Central memory CD8-positive, alpha-beta T cell (primary cell): ENCODE measurements at places on chromosomes 5 and 9.
A peak's percentile ranks its signal among the peaks of the same experiment; 100 is the strongest.

DNA sequence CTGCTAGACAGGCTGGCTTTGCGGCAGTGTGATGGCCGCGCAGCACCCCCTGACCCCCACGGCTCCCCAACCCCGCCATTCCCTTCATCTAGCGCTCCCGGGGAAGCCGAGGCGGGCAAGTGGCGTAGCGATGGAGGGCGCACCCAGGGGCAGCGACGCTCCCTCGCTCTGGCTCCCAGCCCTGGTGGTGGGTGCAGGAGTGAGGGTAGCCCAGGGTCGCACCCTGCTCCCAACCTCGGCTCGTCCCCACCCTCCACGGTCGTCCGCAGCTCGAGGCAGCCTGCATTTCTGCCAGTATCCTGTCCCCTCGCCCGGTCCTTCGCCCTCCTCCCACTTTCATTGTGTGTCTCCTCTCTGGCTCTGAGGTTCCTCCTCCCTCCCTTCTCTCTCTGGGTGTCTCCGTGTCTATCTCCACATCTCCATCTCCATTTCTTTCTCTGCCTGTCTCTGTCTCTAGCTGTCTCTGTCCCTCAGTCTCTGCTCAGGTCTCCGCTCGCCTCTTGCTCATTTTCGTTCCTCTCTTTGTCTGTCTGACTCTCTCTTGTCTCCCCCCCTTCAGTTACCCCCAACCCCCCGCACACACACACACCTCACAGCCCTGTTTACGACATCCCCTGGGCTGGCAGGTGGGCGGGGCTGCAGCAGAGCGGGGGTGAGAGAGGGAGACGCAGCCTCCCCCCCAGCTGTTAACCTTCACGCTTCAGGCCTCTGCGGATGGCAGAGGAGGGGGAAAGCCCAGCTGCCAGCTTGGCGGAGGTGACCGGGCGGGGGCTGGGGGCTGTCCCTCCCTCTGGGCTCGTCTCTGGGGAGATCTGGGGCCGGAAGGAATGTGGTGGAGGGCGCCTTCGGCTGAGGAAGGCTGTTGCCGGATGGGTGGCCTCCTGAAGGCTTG lies 48.7 kb upstream of the PSD2 start:
- no peaks in the 10 kb centered on the region for H3K27me3 ChIP-seq
- peak overlapping the region; percentile 80 for H3K4me3 ChIP-seq
- H3K27ac ChIP-seq = peak overlapping the region; percentile 83
- peak; percentile 48 for DNase-seq
- H3K4me1 ChIP-seq = peaks cover 30% of the 10 kb centered on the region

DNA sequence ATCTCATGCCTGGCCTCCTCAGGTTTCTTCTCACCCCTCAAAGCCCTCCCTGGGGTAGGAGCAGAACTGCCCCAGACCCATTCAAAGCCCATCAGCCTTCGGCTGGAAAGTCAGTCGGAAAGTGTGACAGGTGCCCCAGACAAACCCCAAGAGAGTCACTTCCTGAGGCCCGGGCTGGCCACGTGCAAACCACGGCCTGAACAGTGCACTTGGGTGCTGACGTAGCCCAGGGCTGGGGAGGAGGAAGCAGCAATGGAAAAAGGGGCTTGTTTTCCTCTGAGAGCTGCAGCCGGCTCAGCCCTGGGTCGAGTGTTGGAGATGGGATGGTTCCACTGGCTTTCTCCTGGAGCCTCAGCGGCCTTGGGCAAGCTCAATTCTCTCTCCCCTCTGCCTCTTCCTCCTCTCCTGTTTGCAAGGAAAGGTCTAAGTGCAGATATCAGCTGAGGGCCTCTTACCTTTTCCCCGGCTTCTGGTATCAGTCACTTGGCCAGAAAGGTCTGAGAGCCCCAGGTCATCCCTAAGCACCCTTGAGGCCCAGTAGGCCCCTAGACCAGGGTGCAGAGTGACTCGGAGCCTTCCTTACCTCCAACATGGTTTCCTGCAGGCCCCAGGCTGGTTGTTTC lies 5.9 kb upstream of the EGR1 start:
- H3K36me3 ChIP-seq = peaks cover 13% of the 10 kb centered on the region
- peak; percentile 54 for DNase-seq
- H3K27me3 ChIP-seq = no peaks in the 10 kb centered on the region
- H3K27ac ChIP-seq = peak overlapping the region; percentile 99

DNA sequence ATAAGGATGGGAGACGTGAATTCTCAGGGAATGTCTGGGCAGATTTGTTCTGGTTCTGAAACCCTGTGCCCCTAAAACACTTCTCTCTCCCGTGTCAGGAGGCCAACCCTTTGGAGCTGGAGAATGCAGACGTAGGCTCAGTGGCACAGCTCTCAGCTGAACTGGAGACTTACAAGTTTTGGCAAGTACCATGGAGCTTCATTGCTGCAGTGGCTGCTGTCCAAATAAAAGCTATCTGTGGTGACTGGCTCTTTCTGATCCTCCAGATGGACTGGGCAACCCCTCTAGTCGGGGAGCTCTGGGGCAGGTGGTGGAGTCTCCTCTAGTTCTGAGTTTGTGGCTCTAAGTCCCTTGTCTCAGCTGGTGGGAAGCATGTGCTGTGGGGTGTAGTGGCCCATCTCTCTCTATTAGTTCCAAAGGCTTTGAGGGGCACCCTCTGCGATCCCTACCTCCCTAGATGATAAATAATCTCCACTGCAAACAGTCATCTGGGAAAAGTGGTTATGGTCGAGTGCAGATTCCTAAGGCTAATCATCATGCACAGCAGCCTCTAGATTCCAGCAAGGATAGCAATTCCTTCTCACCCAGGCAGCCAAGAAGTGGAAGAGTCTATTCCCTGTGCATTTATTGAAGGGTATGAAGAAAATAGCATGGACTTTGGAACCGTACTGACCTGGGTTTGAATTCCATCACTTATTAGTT lies 204.2 kb upstream of the KLF4 start:
- no peaks in the 10 kb centered on the region for H3K27me3 ChIP-seq
- no peaks in the 10 kb centered on the region for H3K36me3 ChIP-seq
- H3K27ac ChIP-seq = no peak overlapping the region
- no peak overlapping the region for H3K4me3 ChIP-seq

DNA sequence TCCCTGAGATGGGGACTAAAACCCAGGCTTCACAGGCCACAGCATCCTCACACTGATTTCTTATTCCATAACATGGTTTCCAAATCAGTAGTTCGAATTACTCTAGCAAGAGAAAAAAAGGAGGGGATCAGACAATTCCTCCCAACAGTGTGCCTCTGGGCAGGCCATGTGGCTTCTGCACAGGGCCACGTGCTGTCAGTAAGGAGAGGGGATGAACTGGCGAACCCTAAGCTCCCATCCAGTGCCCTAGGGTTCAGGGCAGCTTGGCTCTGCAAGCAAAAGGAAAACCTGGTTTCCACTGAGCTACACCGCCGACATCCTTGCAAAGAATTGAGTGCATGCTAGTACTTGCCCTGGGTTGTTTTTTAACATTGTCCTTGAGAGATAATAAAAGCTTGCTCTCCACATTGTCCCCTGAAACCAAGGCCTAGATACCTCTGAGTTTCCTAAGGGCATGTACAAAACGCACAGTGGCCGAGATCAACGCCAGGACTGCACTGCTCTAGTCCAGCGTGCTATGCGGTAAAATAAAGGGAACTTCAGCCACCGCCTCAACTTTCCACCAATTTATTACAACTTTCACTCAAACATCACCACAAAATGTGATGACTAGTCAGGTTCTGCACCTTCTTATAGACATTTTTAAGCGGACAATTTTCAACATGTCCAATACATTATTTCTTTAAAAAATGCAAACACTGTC lies 4.5 kb downstream of the CAMSAP1 start:
- H3K4me1 ChIP-seq = peaks cover 48% of the 10 kb centered on the region
- no peak overlapping the region for H3K4me3 ChIP-seq
- H3K27me3 ChIP-seq = no peaks in the 10 kb centered on the region
- no peak for DNase-seq
- H3K27ac ChIP-seq = no peak overlapping the region

GRCh38 chr9:129094387-129095169 lies 13.7 kb downstream of the DOLPP1 start:
- DNase-seq = no peak
- no peaks in the 10 kb centered on the region for H3K27me3 ChIP-seq
- peaks cover 5% of the 10 kb centered on the region for H3K36me3 ChIP-seq
- no peak overlapping the region for H3K27ac ChIP-seq
- H3K4me3 ChIP-seq = no peak overlapping the region

DNA sequence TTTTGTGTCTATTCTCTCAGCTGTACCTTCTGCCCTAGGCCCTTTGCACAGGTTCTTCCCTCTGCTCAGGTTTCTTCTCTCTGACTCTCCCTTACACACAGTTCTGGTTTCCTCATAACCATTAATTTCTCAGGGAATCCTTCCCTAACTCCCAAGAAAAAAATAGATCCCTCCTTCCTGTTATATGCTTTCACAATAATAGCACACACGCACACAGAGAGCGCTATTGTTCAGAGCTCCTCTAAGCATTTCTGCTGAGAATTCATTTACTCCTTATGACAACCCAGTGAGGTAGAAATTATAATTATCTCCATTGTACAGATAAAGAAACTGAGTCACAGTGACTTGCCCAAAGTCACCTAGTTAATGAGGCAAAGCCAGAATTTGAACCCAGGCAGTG lies 1.7 kb upstream of the TCOF1 start:
- no peak for DNase-seq
- no peak overlapping the region for H3K27ac ChIP-seq
- no peaks in the 10 kb centered on the region for H3K27me3 ChIP-seq

DNA sequence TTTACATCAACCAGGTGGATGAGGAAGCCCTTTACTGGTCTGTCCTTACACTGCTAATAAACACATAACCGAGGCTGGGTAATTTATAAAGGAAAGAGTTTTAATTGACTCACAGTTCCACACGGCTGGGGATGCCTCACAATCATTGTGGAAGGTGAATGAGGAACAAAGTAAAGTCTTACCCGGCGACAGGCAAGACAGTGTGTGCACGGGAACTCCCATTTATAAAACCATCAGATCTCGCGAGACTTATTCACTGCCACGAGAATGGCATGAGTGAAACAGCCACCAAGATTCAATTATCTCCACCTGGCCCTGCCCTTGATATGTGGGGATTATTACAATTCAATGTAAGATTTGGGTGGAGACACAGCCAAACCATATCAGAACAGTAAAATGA lies 67.3 kb upstream of the GRAMD2B start:
- H3K27me3 ChIP-seq = no peaks in the 10 kb centered on the region
- no peak for DNase-seq
- H3K27ac ChIP-seq = no peak overlapping the region
- H3K4me3 ChIP-seq = no peak overlapping the region
- H3K4me1 ChIP-seq = peaks cover 5% of the 10 kb centered on the region

DNA sequence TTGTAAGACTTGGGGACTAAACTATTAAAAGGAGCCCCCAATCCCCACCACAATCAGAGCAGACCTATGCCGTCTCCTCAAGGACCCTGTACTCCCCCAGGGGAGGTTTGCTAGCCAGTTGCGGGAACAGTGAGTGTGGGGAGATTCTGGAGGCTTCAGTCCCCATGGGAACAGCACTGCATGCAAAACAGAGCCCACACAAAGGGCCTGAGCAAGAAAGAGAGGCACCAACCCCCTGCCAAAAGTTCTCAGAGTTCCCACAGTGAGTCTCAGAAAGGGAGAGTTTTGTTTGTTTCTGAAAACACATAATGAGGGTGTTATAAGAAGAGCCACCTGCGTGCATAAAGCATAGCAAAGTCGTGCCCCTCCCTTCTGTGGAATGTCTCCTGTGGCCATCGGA lies 56.6 kb downstream of the CFAP90 start:
- no peak overlapping the region for H3K27ac ChIP-seq
- no peak overlapping the region for H3K4me3 ChIP-seq
- H3K36me3 ChIP-seq = no peaks in the 10 kb centered on the region
- DNase-seq = no peak
- H3K4me1 ChIP-seq = no peaks in the 10 kb centered on the region

GRCh38 chr5:55521881-55522280 lies 12.9 kb downstream of the PLPP1 start:
- H3K36me3 ChIP-seq = peaks cover 3% of the 10 kb centered on the region
- H3K4me1 ChIP-seq = peaks cover 5% of the 10 kb centered on the region
- no peak for DNase-seq
- no peak overlapping the region for H3K4me3 ChIP-seq
- no peaks in the 10 kb centered on the region for H3K27me3 ChIP-seq

DNA sequence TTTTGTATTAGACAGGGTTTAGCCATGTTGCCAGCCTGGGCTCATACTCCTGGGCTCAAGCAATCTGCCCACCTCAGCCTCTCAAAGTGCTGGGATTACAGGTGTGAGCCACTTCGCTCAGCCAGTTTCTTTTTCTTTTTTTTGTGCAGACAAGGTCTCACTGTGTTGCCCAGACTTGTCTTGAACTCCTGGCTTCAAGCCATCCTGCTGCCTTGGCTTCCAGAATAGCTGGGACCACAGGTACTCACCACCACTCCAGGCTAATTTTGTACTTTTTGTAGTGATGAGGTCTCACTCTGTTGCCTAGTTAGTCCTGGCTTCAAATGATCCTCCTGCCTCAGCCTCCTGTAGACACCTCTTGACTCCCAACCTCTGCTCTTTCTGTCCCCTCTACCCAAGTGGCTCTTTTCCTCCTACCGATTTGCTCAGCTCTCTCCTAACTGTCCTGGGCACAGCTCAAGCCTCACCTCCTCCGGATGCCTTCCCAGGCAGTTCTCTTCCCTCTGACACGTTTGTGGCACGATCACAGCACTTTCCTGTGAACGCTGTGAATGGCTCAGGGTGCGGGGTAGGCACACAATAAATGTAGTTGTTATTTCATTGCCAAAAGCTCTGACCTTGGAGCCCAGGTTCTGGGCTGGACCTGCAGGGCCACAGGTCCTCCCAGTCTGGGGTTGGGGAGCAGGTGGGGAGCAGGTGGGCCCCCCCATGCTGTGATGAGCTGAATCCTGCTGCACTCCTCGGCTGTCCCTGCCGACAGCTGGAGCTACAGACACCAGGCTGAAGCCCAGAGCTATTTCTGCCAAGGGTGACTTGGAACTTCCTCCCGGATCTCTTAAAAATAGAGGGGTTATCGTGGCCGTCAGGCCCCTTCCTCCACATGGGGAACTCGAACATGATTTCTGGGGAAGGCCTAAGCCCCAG lies 23.9 kb downstream of the GFI1B start:
- no peak for DNase-seq
- H3K27ac ChIP-seq = no peak overlapping the region
- peaks cover 83% of the 10 kb centered on the region for H3K27me3 ChIP-seq
- no peaks in the 10 kb centered on the region for H3K4me1 ChIP-seq
- no peak overlapping the region for H3K4me3 ChIP-seq
- no peaks in the 10 kb centered on the region for H3K36me3 ChIP-seq

- DNase-seq = no peak
- H3K4me3 ChIP-seq = no peak overlapping the region
- no peaks in the 10 kb centered on the region for H3K36me3 ChIP-seq
- no peaks in the 10 kb centered on the region for H3K4me1 ChIP-seq
Measured at GRCh38 chr5:4188704-4189103, 593.1 kb downstream of the IRX1 start.

- H3K4me3 ChIP-seq = no peak overlapping the region
- H3K27ac ChIP-seq = no peak overlapping the region
- no peak for DNase-seq
Measured at GRCh38 chr5:80041527-80041926, 6.4 kb downstream of the THBS4 start.
